Stimulated activated CD4-positive, alpha-beta T cell treated with anti-CD3 and anti-CD28 coated beads, Interleukin-15, amount 100 ng/mL, for 1 hour (primary cell): ENCODE measurements at places on chromosomes 12 and 14.

- no peak for DNase-seq
Observed at GRCh38 chr12:52926596-52927234, 21.8 kb upstream of the KRT8 start.

DNA sequence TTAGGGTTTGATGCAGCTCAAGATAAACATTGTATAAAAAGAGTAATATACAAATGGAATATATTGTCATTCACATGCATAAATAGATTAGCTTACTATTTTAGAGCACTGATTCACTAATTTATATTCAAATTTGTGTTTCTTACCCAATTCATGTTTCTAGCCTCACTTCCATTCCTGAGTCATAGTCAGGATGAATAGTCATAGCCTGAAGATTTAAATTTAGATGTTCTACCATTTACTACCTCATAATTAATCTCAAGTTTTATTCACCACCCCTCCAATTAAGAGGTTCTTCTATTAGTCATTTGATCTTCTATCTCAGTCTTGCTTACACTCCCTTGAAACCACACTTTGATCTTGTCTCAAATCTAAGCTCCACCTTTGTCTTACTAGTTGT lies 38.7 kb downstream of the ANO4 start:
- no peak for DNase-seq

DNA sequence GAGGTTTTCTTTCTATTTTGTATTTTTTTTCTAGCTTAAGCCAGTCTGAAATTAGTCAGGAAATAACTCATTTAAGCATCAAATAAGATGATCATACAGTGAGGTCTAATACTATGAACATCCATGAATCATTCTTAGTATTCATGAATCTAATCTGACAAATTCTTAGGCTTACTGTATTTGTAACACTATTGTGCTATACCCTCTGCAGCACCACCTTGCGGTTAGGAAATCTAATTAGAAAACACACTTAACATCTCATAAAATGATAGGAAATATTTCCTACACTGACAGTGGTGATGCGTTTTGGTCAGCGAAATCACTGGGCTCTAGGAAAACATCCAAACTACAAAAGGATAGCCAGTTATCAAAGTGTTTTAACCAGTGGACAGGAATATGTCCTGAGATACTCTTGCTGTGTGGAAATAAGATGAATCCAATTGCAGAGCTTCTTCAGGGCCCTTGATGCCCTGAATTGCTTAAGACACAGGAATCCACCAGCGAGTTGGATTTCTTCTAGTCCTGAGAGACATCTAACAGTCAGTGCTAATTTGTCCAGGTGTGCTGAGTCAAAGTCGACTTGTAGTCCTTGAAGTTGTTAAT lies 109.3 kb upstream of the MYF6 start:
- DNase-seq = no peak

- DNase-seq = peak; percentile 33
Observed at GRCh38 chr12:47903927-47904712, 674 bp downstream of the VDR start.

GRCh38 chr12:71474791-71475190 lies 35.2 kb downstream of the LGR5 start:
- no peak for DNase-seq

DNA sequence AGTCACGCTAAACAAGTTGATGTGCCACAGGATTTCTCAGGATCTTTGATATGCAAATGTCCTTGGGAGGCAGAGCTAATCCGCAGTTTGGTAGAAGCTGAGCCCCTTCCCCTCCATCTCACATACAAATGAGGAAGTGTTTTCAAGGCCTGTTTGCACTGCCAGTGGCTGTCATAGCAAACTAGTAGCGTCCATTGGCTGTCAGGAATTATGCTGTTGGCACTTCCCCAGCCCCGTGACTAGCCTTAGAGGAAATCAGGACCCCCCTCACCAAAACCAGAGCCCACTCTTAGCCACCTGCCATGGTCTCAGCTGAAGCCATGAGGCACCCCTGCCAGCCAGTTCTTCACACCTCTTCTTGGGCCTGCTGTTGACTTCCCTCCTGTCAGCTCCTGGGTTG lies 253.9 kb downstream of the CACNA1C start:
- DNase-seq = no peak

DNA sequence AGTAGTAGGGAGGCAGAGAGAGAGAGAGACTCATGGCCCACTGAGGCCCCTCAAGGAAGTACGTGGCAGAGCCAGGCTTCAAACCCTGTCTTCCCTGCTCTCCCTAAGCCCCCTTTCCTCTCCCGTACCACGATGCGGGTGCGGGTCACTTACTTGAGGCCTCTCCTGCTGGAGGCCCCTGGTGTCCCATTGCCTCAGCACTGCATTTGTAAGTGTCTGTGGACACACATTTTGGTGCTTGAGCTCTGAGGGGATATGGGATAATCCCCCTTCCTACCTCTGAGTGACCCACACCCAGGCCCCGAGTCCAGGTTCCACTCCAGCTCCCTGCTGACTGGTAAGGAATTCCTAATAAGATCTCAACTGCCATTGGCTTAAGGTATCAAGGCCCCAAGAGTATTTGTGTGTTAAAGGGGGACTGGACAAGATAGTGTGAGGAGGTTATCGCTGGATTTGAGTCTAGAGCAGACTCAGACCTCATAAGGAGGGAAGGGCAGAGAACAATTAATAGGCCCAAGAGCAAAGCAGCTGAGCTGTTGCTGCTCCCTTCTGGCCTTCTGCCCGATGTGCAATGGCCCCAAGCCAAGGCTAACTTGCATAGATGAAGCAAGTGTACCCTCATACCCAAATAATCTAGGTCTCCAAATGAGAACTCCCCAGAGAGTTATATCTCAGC lies 71.9 kb downstream of the CRACR2A start:
- no peak for DNase-seq

DNA sequence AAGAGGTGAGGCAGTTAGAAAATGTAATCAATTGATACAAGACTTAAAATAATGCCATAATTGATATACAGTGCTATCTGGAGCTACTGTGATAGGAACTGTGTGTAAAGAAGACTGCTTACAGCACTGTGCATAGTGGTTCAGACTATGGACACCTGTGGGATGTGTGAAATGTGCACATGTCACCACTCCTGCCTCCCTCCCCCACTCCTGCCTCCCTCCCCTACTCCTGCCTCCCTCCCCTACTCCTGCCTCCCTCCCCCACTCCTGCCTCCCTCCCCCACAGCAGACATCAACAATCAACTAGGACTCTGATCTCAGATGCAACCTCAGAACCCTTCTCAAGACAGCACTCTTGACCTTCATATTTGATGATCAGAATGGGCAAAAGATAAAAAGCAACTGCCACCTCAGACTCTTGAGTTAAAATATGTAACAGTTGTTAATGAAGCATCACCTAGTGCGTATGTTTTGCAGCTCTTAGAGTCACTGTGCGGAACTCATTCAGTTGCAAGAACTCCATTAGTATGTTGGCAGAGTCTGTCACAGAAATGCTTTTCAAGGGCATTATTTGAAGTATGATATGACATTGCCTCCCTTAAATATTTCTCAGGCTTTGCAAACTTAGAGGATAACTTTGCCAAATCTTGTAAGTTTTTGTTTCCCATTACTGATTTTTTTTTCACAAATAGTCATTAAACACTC lies 255.2 kb upstream of the DDHD1 start:
- no peak for DNase-seq
